ENCODE measurements at places on chromosomes 4 and X.

DNA sequence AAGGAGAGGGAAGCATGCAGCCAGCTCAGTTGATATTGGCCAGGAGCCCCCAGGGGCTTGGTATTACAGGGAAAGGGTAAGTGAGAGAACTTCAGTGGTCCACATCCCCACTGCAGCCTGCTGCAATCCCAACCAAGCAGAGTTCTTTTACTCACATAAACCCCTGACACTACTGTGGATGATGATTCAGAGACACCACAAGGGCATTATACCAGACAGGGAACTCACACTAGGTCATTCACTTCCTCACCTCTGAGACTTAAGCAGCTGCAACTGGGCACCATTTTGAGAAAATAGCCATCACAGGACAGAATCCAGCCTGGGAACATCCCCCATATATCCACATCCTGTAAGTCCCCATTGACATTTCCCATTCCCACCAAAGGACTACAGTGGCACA is 248.0 kb downstream of the INPP4B start:
- no peak for DNase-seq

DNA sequence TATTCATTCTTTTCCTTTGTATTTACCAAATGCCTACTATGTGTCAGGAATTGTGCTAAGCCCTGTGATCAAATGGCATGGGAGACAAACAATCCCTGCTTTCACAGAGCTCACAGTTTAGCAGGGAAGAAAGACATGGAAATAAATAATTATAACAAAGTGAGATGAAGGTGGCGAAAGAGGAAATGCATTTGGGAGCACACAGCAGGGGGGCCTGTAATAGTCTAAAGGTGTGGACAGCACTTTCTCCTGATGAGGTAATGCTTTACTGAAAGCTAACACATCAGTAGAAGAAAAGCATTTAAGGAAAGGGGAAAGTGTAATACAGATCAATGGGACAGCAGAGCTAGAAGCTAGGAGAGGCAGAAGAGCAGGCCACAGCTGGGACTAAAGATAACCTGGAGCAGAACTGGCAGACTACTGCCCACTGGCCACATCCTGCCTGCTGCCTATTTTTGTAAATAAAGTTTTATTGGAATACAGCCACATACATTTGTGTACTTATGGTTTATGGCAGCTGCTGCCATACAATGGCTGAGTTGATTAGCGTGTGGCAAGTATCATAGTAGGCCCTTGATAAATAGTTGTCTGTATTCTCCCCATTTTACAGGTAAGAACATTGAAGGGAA is 67.1 kb upstream of the TAPT1 start:
- DNase-seq: no peak

DNA sequence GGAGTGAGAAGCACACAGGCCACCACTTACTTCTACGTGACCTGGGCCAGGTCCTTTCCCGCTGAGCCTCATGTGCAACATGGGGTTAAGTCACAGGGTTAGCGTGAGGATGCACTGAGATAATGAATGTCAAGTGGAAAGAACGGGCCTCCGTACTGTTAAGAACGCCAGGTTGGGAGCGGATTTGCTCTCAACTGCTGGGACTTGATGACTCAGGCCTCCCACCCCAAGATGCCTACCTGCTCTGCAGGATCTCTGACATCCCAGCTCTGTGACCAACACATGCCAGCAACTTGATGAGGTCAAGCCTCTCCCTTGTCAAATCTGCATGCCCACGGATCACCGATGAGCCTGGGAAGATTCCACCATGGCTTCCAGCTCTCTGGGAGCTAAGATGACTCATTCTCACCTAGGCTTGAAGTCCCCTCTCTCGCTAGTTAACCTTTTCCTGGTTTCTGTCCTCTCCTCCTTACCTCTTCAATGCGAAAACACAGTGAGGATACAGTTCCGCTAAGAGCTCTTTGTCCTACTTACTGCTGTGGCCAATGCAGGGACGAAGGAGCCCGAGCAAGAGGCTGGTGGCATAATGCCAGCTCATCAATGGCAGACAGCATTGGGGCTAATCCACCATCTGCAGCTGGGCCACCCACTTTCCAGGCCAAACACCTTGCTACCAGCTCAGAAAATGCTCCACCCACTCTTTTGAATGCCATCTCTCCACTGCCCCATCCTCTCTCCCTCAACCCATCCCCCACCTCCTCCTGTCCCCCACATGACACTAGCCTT is 67.6 kb downstream of the PJA1 start:
- DNase-seq: no peak

- no peak for DNase-seq
Measured at GRCh38 chr4:26464420-26465095, 25.7 kb downstream of the CCKAR start.

GRCh38 chr4:37876156-37876555 is 14.7 kb upstream of the TBC1D1 start:
- DNase-seq: no peak

DNA sequence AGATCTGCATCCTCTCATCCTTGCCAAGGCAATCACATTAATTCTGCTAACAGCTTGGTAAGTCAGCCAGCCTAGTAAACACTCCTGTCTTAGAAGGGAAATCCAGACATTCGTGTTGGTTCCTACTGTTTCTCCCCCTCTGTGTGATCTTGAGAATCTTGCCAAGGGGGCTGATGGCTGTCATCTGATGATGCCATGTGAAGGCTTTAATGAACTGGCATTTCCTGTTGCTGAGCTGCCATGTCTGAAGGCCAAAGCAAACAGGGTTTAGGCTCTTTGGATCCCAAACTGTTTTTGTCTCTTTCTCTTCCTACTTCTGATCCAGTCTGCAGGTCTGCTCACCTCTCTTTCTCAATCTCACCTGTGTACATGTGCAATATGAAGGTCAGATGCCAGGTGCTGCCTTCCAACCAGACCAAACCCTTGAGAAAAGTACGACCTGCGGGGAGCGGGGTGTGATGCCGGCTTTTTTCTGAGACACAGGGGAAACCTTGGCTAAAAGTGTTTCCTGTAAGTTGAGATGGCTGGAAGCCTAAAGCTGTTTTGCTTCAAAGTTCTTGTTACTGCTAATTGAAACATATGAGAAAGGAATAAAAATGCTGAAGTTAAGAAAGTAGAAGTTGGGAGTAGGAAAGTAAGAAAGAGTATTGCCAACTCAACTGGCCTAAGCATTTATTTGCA is 532.9 kb downstream of the ANKRD50 start:
- no peak for DNase-seq

- DNase-seq: no peak
Measured at GRCh38 chr4:38117591-38117990, 157.4 kb downstream of the PTTG2 start.

- no peak for DNase-seq
Measured at GRCh38 chrX:41291309-41291708, 42.7 kb upstream of the DDX3X start.

DNA sequence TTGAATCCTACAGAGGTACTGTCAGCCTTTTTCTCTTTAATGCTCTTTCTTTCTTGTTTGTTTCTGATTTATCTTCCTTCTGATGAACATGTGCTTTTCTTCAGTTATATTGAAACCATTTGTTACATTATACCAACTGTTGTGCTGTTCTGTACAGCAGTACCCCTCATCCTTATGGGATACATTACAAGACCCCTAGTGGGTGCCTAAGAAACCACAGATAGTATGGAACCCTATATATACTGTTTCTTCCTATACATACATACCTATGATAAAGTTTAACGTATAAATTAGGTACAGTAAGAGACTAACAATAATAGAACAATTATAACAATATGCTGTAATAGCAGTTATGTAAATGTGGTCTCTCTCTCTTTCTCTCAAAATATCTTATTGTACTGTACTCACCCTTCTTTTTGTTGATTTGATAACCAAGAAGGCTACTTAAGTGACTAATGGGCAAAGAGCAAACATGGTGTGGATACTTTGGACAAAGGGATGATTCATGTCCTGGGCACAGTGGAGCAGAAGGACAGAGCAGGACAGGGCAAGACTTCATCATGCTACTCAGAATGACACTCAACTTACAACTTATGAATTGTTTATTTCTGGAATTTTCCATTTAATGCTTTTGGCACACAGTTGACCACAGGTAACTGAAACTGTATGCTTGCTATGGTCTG is 10.7 kb upstream of the YIPF7 start:
- DNase-seq: peak; percentile 17

DNA sequence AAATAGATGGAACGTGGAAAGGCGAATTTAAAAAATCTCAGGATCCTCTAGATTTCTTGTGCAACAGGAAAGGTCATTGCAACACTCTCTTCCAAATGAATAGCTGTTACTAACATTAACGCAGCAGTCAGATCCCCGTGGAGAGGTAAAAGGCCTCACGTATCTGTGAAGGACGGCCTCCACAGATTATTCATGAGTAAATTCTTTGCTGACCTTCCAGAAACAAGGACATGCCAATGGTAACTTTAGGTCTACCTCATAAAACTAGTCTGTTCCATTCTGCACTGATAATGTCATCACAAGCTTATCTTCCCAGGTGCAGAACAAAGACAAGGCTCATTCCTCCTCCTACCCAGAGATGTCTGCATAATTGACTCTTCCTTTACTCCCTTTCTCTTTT is 16.1 kb upstream of the REPS2 start:
- DNase-seq: no peak

DNA sequence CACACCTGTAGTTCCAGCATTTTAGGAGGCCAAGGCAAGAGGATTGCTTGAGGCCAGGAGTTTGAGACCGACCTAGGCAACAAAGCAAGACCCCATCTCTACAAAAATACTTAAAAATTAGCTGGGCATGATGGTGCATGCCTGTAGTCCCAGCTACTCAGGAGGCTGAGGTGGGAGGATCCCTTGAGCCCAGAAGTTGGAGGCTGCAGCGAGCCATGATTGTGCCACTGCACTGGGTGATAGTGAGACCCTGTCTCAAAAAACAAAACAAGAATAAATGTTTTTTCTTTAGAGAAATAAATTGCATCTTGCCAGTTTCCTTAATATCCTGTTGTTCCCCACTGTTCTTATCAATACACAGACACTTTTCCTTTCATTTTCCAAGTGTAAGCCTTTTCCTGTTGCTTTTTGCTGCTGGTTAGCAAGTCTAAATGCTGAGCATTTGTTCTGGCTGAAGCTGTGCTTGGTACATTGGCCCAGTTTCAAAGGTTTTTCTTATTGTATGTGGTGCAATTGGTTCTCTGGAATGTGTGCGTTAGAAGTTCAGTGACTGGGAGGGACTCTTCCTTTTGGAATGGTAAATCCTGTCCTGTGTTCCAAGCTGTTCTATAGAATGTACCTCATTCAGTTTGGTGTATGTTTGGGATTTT is 98.2 kb downstream of the AFF1 start:
- no peak for DNase-seq

- DNase-seq: no peak
Measured at GRCh38 chr4:105911426-105911825, 16.2 kb downstream of the NPNT start.

DNA sequence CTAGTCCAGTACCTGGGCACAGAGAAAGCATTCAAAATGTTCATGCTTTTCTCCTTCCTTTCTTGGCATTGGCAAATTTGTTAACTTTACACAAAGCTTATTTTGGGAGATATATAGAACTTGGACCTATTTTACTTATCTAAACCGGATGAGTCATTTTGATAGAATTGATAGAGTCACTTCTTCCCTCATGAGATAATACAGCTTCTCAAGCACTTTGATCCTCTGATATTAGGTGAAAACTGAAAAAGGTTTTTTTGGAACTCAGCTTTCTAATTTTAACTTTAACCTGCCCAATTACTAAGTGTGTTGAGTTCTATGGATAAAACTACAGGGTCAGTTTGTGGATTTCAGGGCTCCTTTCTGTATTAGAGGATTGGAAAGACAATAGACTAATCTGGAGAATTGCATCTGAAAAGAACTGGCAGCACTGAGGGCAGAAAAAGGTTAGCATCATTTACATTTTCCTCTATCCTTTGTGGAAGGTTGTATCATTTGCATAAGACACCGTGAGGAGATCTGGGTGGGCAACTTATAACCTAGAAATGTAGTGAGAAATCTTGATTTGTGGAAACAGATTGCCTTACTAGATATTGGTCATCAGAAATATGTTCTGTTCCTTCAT is 2.4 kb downstream of the WDR44 start:
- no peak for DNase-seq

GRCh38 chrX:18899796-18900380 is 84.0 kb downstream of the PHKA2 start:
- DNase-seq: peak; percentile 58

DNA sequence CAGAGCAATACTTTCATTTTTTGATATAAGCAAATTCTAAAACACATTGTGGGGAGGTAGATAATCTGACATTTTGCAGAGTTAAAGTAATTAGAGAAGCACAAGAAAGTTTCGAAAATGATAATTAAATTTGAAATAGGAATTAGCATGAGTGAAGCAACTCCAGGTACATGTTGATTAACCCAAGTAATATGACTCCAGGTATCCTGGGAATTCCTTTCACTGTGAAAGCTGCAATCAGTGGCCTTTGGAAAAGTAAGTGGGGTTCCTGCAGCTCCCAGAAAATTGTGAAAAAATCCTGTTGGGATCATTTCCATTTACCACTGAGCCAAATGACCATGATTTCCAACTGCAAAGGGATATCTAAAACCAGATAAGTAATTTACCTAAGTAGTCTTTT is 26.0 kb upstream of the CXCL2 start:
- no peak for DNase-seq

- no peak for DNase-seq
Measured at GRCh38 chrX:53188763-53189162, 36.2 kb downstream of the KDM5C start.

- DNase-seq: no peak
Measured at GRCh38 chr4:175330236-175330635, 412.1 kb downstream of the ADAM29 start.

- DNase-seq: no peak
Measured at GRCh38 chr4:36254371-36254770, 10.1 kb upstream of the ARAP2 start.

- no peak for DNase-seq
Measured at GRCh38 chr4:113153529-113154101, 104.2 kb downstream of the ANK2 start.

GRCh38 chr4:3715061-3715854 is 50.9 kb upstream of the ADRA2C start:
- DNase-seq: no peak

GRCh38 chr4:2266181-2266580 is 4.3 kb upstream of the MXD4 start:
- no peak for DNase-seq

- DNase-seq: no peak
Measured at GRCh38 chrX:71102292-71102691, 4.2 kb downstream of the CXorf65 start.

GRCh38 chr4:149897783-149898182 is 82.1 kb upstream of the IQCM start:
- no peak for DNase-seq

DNA sequence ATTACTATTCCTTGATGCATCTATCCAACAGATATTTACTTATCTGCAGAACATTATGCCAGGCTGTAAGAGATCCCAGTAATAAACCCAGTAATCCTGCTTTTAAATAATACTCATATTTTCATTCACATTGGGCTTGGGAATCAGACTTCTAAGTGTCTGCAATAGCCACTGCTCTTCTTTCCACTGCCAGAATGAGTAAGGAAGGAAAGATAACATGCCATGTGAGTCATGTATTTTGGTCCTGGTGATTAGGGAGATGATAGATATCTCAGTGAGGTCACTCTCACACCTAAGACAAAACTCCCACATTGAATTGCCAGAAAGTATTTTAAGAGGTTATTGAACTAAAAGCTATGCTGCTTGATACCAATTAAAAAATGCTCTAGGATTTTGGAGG is 13.9 kb upstream of the HEPH start:
- no peak for DNase-seq

- no peak for DNase-seq
Measured at GRCh38 chrX:118022753-118023152, 93.9 kb downstream of the KLHL13 start.

GRCh38 chr4:8502836-8503585 is 62.4 kb downstream of the TRMT44 start:
- DNase-seq: no peak
